Forelimb muscle (tissue), 1 donor: ENCODE measurements at places on chromosomes 13 and 19. TPM values are rescaled to one million over a fixed set of nuclear protein-coding genes. Genes with fewer than 3 reads are reported as not detected.
A peak's percentile ranks its signal among the peaks of the same experiment; 100 is the strongest.

Gene CEACAM7
- not detected for polyA plus RNA-seq

Gene ADGRE3
- not detected for polyA plus RNA-seq

Gene C19orf33
- not detected for polyA plus RNA-seq

Gene RUVBL2
- 55.3 TPM for polyA plus RNA-seq

Gene MRPS12
- 18.5 TPM for polyA plus RNA-seq

Gene TTYH1
- polyA plus RNA-seq = 3.9 TPM

Gene EGLN2
- polyA plus RNA-seq = 46.2 TPM

- no peak for DNase-seq
These were observed 120.0 kb downstream of the UQCRFS1 start for GRCh38 chr19:29092712-29093552.

GRCh38 chr19:8626842-8627241 is 3.6 kb upstream of the NFILZ start:
- no peak for DNase-seq

GRCh38 chr13:42073683-42074082 is 25.2 kb downstream of the DGKH start:
- no peak for DNase-seq

DNA sequence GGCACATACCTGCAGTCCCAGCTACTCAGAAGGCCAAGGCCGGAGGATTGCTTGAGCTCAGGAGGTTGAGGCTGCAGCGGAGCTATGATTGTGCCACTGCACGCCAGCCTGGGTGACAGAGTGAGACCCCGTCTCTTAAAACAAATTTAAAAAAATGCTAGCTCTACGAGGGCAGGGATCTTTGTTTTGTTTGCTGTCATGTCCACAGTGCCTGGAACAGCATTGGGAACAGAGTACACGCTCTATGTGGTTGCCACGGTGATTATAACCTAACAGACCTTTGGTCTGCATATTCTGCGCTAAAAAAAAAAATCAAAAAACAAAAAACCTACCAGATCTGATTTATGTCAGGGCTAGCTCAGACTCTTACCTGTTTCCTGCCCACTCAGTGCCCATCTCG is 2.2 kb upstream of the SHFL start:
- no peak for DNase-seq

DNA sequence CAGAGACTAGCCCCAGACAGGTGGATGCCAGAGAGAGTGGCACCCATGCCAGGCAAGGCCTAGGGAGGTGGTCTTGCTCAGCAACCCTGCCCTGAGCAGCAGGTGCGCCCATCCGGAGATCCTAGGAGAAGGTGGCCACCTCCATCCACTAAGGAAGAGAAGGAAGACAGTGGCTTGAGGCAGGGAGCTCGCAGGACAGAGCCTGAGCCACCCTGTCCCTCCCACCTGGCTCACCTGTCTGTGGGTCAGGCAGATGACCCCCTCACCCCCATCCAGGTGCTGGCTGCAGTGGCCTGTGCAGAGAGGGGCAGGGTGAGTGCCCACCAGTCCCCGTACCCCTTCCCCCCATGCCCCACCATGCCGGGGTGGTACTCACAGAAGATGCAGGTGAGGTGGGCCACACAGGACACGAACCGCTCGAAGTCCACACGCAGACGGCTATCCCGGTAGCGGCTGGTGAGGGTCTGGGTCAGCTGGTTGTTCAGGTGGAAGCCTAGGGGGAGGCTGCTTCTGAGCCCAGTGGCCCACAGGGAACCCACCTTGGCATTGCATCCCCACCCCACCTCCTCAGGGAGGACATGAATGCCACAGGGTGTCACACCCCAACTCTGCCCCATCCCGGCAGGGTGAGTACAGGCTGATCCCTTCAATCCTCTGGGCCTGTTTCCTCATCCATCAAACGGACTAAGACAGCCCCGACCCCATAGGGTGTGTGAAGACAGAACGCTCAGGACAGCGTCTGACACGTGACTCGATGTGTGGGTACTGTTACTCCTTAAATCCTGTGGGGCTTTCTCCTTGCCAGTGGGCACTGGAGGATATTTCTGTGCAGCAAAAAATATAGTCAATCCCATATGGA is 13.3 kb downstream of the CAPN12 start:
- DNase-seq = no peak

- no peak for DNase-seq
These were observed 29.1 kb downstream of the BRD4 start for GRCh38 chr19:15303105-15303780.

GRCh38 chr13:33636955-33637670 is 180.8 kb upstream of the RFC3 start:
- DNase-seq = no peak

DNA sequence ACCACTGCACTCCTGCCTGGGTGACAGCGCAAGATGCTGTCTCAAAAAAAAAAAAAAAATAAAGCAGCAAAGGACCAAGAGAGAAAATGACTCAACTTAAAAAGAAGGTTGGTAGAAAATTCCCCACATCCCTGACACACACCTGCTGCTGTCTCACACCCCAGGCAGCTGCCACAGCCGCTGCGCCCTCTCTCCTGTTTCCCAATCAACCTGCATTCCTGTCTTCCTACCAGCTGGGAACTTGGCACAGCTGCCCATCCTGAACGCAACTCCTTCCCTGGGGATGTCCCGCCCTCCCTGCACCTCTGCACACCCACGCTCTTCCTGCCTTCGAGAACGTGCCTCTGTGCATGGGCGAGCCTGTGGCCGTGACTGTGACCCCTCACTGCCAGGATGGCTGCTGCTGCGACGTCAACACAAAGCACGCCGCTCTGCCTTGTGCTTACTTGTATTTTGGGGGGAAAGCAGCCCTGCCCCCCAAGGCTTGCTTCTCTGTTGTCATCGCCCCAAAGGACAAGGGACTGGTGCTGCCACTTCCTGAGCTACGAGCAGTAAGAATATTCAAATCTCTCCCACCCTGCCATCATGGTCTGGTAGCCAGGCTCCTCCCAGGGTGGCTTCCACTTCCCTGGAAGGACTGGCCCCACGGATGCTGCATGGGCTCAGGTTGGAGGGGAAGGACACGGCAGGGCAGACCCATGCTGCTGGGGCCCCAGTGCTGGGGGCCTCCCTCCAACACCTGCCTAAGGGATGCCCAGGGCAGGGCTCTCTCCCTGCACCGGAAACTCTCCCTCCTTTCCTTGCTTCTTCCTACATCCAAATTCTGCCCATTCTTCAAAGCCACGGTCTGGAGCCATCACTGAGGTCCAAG is 20.7 kb downstream of the SH3GL1 start:
- DNase-seq = no peak

DNA sequence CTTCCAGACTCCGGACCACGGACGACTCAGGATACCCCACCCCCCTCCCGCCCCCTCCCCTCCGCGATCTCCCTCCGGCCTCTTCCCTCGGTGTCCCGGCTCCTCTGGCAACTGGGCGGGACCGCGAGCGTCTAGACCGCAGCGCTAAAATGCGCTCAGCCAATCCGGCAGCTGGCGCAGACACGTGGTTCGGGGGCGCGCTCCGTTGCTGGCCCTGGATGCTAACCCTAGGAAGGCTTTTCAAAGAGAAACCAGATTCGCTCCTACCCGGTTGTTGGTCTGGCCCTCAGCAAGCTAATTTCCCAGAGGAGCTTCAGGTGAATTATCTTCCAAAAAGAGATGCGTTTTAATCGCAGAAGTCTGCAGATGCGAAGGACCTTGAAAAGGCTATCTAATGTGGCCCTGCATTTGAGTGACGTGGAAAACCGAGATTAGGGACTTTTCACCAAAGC is at the start of gene DZIP1:
Gene DZIP1 (minus strand): TSS at position 106 of the 452 bp plus-strand sequence. CDS start 2,677 bp downstream, outside the sequence.
- peak; percentile 60 for DNase-seq

GRCh38 chr13:94854688-94855087 is 142.3 kb upstream of the SOX21 start:
- no peak for DNase-seq
